ENCODE measurements at places on chromosomes 12 and 14.

- DNase-seq = no peak
Observed at GRCh38 chr12:127311720-127312364, 955.1 kb upstream of the TMEM132C start.

DNA sequence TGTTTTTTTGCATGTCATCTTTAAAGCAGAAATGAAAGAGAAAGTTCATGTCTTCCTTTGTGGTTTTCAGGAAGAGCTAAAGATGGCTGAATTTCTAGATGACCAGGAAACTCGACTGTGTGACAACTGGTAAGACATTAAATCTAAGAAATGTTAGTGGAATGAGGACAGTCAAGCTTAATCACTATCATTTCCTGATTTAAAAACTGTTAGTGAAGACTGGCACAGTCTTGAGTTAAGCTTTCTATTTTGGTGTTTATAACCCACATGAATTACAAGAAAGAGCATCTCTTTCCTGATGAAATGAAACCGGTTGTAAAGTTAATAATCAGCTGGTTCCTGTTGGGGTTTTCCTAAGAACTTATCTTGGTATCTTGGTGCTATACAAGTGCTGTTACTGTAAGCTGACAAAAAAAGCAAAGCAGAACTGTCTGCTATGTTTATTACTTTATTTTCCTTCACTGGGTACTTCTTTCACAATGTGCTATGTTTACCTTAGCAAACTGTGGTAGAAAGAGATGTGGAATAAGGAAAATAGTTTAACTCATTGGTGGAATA is 5.2 kb downstream of the TRAFD1 start:
- DNase-seq = no peak

DNA sequence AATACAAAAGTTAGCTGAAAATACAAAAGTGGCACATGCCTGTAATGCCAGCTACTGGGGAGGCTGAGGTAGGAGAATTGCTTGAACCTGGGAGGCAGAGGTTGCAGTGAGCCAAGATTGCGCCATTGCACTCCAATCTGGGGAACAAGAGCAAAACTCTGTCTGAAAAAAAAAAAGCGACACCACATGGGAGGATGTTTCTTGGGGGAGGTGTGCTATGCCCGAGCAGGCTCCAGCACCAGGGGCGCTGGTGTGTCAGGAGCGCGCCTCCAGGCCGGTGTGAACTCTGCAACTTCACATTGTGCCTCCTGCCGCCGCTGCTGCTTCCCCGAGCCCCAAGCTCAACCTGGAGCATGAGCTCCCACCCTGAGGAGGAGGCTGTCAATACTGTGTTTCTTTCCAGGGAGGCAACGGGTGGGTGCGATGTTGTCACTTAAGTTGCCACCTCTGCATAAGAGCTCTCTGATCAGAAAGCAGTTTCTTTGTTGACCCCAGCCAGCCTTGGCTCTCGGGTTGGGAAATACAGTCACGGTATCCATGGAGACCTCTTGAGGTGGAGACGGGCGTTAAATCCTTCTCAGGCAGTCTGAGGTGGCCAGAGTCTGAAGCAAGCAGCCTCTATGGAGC is 18.9 kb downstream of the DEGS2 start:
- DNase-seq = peak; percentile 46

DNA sequence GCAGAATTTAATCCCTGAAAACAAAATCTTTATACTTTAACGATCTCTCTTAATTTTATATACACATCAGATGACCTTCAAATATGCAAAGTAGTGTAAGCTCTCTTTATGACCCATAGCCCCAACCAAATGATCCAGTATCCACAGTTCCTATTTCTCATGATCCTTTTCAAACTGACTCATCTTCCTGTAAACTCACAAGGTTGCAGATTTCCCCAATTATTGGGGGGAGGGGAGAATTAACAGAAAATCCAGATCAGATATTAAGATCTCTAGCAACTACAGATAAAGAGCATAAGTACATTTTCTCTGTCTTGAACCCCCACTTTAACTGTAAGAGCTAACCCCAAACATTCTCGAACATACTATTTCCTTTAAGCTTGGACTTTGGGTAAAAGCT is 12.5 kb downstream of the GNS start:
- no peak for DNase-seq

DNA sequence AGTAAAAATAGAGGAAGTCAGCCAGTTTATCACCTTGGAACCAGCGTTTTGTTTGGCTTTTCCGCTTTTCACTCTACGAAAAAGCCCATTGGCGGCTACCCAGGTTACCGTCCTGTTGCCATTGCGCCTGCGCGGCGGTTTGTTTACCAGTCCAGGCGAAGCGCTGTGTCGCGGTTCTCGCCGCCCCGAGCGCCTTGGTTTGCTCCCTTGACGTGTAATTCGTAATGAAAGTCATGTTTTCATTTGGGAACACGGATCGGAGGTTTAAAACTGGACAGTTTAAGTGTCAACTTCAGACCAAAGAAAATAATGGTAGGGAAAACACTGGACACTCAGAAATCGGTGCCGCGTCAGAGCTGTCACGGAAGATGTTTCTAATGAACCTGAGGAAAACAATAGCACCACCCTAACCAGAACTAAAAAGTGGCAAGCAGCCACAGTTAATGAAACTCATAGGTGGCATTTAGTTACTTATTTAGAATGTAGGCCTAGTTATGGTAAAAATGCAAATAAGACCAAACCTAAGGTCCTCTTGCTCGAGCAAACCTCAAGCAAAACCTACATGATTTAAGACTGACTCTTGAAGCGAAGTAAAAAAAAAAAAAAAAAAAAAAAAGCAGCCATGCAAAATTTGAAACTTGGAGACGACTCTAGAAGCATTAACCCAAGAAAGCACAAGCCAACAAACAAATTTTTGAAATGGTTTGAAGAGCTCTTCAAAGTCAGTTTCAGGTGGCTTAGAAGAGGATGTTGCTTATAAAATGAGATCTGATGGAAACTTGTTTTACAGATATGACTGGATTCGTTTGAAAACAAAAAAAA is 790 bp upstream of the GPR19 start:
- no peak for DNase-seq

DNA sequence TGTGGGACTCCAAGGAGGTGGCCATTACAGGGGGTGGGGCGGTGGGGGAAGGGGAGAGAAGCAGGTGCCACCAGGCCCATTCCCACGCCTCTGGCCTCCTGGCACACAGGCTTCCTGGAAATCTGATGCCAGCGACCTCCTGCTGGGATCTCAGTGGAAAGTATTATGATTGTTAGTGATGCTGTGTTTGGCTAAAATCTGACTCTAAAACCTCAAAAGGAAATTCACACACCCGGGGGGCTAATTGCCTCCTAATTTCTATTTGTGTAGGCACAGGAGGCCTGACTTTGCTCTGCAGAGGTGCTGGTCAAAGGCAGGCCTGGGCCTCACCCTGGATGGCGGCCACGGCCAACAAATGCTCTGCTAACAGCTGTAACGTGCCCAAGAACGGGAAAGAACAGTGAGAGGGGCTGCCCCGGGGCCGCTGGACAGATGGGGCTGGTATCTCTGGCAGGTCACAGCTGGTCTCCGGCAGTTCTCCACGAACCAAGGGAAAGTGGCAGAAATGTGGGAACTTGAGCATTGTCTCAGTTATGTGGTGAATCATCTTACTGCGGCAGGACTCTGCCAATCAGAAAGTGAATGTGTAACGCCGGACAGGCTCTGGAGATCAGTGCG is 14.3 kb downstream of the FAM181A start:
- DNase-seq = no peak

- DNase-seq = no peak
Observed at GRCh38 chr14:70828188-70828587, 18.9 kb upstream of the MAP3K9 start.

- no peak for DNase-seq
Observed at GRCh38 chr12:93592641-93593406, 20.3 kb downstream of the SOCS2 start.

Data from retinal pigment epithelial cell (primary cell).